Activated CD4-positive, alpha-beta memory T cell treated with anti-CD3 and anti-CD28 coated beads, Interleukin-2, amount 10 ng/mL, durations not matched to agents 7 days and 5 days (primary cell): ENCODE measurements at places on chromosomes 16 and 17. TPM values are rescaled to one million over a fixed set of nuclear protein-coding genes. Genes with fewer than 3 reads are reported as not detected.

PYCARD gene
- total RNA-seq: 102 TPM

PRR29 gene
- 15.1 TPM for total RNA-seq

DNA sequence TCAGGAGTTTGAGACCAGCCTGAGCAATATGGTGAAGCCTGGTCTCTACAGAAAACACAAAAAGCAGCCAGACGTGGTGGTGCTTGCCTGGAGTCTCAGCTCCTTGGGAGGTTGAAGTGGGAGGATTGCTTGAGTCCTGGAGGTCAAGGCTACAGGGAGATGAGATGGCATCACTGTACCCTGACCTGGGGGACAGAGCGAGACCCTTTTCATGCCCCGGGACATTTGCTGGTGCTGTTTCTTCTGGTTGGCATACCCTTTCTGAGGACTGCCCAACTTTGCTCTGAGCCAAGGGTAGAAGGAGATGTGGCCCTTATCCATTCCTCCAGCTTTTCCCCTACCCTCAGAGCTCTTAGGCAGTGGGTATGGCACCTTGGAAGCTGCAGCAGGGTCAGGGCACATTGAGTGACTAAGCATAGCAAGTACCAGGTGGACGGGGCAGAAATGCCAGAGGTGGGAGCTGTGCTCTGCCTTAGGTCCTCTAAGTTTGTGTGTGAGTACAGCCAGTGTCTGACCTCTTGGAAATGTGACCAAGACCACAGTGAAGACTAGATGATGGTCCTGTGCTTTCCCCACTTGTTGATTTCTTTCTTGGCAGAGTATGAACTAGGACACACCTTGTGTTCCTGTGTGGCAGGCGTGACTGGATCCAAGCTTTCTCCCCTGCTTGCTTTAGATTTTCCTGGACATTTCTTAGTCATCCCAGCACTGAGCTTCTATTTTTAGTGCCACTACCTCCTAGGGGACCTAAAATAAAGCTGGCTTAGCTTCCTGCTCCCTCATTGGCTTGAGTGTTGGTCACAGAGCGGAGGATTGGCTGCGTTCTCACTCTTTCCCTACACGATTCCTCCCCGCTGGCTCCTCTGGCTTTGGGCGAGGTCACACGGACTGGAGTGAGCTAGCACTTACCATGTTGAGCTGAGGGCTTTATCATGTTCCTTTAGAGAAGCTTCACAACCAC is 9.9 kb upstream of the EDC4 start:
- H3K4me3 ChIP-seq: no peak overlapping the region
- peaks cover 20% of the 10 kb centered on the region for H3K36me3 ChIP-seq
- DNase-seq: no peak
- peaks cover 24% of the 10 kb centered on the region for H3K4me1 ChIP-seq

DNA sequence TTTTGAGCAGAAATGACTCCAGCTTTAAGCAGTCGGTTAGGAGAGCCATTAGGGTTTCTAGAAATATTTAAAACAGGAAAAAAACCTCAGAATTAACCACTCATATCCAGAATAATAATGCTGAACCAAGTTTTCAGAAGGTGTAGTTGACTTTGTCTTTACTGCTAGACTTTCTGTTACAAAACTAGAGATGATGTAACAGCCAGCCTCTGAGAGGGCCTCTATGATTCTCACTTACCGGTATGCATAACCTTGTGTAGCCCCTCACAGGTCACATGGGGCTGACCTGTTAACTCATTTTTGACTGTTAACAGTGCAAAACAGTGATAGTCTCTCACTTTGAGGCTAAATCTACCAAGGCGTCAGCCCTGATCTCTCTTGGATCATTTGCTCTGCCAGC is 74.3 kb downstream of the TEX14 start:
- H3K27me3 ChIP-seq: peaks cover 1% of the 10 kb centered on the region
- no peak overlapping the region for H3K27ac ChIP-seq
- DNase-seq: no peak
- H3K4me1 ChIP-seq: peaks cover 53% of the 10 kb centered on the region

GRCh38 chr16:86566601-86566965 is at the start of gene FOXC2:
TSS of gene FOXC2 (plus strand) at chr16:86566829. CDS start at chr16:86567336, 507 bp downstream.
- H3K36me3 ChIP-seq: no peaks in the 10 kb centered on the region
- no peak within 1 kb of the TSS for H3K27ac ChIP-seq
- H3K4me3 ChIP-seq: no peak within 1 kb of the TSS
- H3K4me1 ChIP-seq: peaks cover 8% of the 10 kb centered on the region

- no peak overlapping the region for H3K4me3 ChIP-seq
- no peaks in the 10 kb centered on the region for H3K4me1 ChIP-seq
- no peak for DNase-seq
- H3K27ac ChIP-seq: no peak overlapping the region
- H3K36me3 ChIP-seq: no peaks in the 10 kb centered on the region
- H3K27me3 ChIP-seq: no peaks in the 10 kb centered on the region
These were observed 234.7 kb downstream of the KATNIP start for GRCh38 chr16:27784351-27785306.

DNA sequence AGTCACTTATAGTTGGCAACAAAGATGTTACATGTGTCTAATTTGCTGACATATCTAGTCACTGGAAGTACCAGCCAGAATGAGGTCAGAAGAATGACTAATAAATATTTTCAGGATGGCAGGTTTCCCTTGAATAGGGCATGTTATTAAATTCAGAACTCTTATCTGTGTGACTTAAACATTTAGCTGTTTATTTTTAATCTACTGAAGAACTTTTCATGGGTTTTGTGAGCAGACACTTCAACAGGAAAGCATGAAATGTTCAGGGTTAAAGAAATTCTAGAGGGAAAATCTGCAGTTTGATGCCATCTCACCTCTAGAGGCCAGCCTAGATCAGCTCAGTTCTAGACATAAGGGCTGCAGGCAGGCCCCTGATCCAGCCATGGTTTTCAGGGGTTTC is 13.2 kb downstream of the JPT2 start:
- no peak overlapping the region for H3K4me3 ChIP-seq
- DNase-seq: no peak
- H3K27ac ChIP-seq: no peak overlapping the region
- peaks cover 4% of the 10 kb centered on the region for H3K4me1 ChIP-seq
- peaks cover 59% of the 10 kb centered on the region for H3K36me3 ChIP-seq

GRCh38 chr16:30628628-30629540 is 18.7 kb upstream of the ZNF689 start:
- peaks cover 16% of the 10 kb centered on the region for H3K4me1 ChIP-seq
- H3K4me3 ChIP-seq: peak overlapping the region; percentile 63
